ENCODE measurements at places on chromosomes 11 and 22. TPM values are rescaled to one million over a fixed set of nuclear protein-coding genes. Genes with fewer than 3 reads are reported as not detected.

GRCh38 chr22:27004434-27004833 lies 347.0 kb downstream of the MIAT start:
- no peak for DNase-seq

DNA sequence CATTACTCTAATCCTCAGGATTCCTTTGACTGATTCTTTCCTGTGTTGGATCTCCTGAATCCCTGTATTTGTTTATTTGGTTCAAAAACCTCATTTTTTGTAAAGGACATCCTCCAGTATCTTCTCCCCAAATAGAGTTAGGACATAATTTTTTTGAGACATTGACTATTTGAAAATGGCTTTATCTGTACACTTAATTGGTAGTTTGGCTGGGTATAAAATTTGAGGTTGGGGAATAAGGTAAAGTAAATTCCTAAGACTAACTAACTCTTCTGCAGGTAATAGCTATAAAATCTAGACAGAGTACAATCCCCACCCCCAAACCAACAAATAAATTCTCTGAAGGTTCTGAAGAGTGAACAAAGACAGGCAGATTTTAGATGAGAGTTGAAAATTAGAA lies 114.4 kb downstream of the CTTN start:
- no peak for DNase-seq

MGAT3 gene
- not detected for total RNA-seq

SCUBE2 gene
- total RNA-seq = 1.8 TPM

DNA sequence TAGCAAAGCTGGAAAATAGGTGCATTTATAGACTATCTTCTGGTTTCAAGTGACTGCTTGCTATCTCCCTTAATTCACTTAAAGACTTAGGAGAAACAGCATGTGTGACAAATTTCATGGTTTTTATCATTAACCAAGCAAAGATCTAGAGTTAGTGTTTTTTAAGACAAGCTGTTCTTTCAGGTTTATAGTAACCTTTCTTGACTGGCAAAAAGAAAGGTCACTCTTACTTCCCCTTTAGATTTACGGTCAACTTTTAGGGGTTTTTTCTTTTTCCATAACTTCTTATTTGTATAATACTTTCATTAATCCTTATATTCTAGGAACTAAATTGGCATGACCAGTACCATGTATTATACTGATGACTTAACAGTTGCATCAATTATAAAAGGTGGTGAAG lies 46.6 kb downstream of the KDM2A start:
- no peak for DNase-seq

- DNase-seq = peak; percentile 79
These were observed 46.2 kb downstream of the FAM83F start for GRCh38 chr22:40040927-40041326.

SPECC1L gene
- 46.2 TPM for total RNA-seq

GRCh38 chr11:64196626-64197025 lies 9.9 kb upstream of the FERMT3 start:
- DNase-seq = no peak

- DNase-seq = peak; percentile 40
These were observed 16.9 kb upstream of the RAC2 start for GRCh38 chr22:37260901-37261336.

TMEM151A gene
- under 0.01 TPM for total RNA-seq

E2F8 gene
- total RNA-seq = not detected

Data from fibroblast of lung (primary cell).